ENCODE measurements at places on chromosomes 13 and 19. TPM values are rescaled to one million over a fixed set of nuclear protein-coding genes. Genes with fewer than 3 reads are reported as not detected.
A peak's percentile ranks its signal among the peaks of the same experiment; 100 is the strongest.

DNA sequence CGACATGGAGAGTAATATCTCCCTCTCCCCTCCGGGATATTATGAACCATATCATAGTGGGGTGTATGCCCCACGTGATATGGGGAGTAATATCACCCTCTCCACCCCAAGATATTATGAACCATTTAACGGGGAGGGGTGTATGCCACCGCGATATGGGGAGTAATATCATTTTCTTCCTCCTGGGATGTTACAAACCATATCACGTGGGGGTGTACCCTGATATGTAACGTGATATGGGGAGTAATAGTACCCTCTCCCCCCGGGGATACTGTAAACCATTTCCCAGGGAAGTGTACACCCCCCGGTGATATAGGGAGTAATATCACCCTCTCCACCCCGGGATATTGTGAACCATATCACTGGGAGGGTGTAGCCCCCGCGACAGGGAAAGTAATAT lies 62.1 kb downstream of the ERICH4 start:
- DNase-seq: no peak

GRCh38 chr19:16914421-16914820 lies 25.6 kb downstream of the F2RL3 start:
- no peak for DNase-seq

- no peak for DNase-seq
These were observed 3.3 kb downstream of the MLLT1 start for GRCh38 chr19:6276447-6276846.

GRCh38 chr19:610801-611480 lies 21.3 kb downstream of the HCN2 start:
- peak; percentile 83 for DNase-seq

DNA sequence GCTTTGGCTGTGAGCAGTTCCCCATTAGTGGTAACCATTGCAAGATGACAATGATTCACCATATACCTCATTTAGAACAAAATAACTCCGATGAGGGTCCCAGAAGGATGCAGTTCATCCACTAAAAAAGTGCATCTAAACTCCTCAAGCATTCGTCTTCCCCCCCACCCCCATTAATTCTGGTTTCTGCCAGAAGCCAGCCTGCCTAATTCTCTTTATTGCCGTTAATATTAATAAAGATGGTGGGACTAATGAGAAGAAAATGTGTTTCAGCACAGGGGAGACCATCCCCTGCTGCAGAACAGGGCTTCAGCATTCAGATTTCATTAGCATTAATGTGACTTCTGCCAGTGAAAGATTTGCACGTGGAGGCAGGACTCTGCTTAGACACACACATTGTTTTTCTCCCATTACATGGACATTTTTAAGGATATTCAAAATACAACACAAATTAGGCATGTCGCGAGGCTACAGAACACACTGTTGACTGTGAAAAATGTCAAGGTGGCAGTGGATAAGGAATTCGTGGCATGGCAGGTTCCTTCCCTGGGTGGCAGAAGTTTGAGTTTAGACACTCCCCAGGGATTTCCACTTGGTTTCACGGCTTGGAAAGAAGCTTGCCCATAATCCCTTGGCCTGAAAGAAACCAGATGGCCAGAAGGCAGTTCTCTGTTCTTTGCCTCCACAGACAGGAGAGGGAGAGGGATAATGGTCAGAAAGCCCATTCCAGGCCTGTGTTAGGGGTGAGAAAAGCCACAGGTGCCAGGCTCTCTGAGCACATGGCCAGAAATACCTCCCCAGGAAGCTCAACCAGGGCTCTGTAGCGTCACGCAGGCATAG lies 236.5 kb downstream of the FOXO1 start:
- DNase-seq: no peak

Gene FCER2
- 1.0 TPM for total RNA-seq

Gene SERPINE3
- total RNA-seq: not detected
